Midbrain (tissue), 1 donor: ENCODE measurements at places on chromosomes 2 and 18.
A peak's percentile ranks its signal among the peaks of the same experiment; 100 is the strongest.

GRCh38 chr18:50665519-50665918 is 105.6 kb downstream of the MAPK4 start:
- no peak for DNase-seq

DNA sequence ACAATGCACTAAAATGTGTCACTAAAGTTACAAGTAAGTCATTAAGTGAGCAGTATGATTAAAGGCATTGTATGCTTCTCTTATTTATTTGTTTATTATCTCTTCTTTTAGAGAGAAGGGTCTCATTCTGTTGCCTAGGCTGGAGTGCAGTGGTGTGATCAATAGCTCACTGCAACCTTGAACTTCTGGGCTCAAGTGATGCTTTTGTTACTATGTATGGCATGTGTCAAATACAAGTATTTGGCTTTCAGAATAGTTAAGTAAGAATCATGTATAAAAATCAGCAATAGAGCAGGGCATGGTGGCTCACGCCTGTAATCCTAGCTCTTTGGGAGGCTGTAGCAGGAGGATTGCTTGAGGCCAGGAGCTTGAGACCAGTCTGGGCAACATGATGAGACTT is 15.8 kb upstream of the AAK1 start:
- no peak for DNase-seq

DNA sequence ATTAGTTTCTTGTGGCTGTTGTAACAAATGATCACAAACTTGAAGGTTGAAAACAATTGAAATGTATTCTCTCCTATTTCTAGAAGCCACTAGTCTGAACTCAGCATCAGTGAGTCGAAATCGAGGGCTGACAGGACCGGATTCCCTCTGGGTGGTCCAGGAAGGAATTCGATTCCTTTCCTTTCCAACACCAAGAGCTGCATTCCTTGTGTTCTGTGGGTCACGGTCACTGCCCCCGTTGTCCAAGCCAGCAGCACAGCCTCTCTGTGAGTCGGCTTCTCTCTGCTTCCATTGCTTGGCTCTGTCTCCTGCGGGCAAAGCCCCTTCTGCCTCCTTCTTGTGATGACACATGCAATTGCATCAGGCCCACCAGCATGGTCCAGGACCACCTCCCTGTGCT is 67.3 kb downstream of the SMIM21 start:
- no peak for DNase-seq

DNA sequence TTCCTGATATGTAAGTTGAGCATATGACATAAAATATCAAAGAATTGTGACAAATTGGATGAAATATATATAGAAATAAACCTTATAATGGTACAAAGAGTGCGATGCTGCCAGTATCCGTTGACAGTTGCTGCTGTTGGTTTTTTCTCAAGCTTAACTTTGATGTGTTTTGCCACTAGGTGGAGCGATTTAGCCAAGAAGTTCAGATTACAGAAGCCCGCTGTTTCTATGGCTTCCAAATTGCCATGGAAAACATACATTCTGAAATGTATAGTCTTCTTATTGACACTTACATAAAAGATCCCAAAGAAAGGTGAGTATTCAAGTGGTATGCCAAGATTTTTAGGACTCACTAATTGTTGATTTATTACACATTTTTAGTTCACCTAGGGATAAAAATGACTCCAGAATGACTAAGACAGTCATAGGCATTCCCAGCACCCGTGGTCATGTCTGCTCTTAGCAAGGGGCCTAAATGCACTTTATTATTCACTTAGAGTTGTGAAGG is 2.1 kb downstream of the RRM2 start:
- peak; percentile 82 for DNase-seq

GRCh38 chr18:13183359-13183758 is 35.2 kb upstream of the LDLRAD4 start:
- no peak for DNase-seq

GRCh38 chr2:220747736-220748135 is 824.4 kb downstream of the EPHA4 start:
- DNase-seq: no peak

- DNase-seq: peak; percentile 14
These were observed 6.7 kb downstream of the TNFRSF11A start for GRCh38 chr18:62331581-62332356.

DNA sequence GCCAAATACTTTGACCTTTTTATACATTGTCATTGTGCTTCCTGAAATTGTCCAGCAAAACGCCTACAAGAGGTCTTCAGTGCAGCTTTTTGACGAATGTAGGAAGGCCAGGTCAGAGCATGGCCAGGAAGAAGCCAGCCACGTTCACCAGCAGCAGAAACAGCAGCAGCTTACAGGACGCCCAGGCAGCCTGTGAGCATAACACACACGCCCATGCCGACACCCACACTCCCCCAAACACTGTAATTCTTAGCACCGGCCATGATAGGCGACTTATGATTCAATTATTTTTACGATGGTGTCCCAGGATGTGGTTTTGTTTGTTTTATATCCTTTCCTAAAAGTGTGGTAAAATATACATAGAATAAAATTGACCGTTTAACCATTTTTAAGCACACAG is 249.1 kb upstream of the SALL3 start:
- no peak for DNase-seq

GRCh38 chr2:148554459-148555247 is 89.9 kb upstream of the EPC2 start:
- DNase-seq: no peak

DNA sequence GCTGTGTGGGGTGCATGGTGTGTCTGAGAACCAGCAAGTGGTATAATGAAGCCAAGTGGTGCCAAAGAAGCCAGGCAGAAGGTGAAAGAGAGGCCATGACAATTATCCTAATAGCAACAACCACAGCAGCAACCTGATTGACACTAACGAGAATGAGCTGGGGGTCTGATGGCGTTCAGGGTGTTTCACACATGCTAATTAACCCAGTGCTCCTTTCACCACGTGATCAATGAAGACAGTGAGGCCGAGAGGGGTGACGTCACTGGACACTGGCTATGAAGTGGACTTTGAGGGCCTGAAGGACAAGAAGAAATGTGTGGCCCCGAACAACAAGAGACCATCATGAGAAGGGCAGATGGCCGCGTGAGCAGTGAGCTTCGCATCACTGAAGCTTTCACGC is 364.4 kb upstream of the ID2 start:
- DNase-seq: no peak
